Type B pancreatic cell (in vitro differentiated cells): ENCODE measurements at places on chromosomes 6 and 20. TPM values are rescaled to one million over a fixed set of nuclear protein-coding genes. Genes with fewer than 3 reads are reported as not detected.

TPD52L1 gene
- 80.4 and 142 TPM in 2 replicates for total RNA-seq

MYLK4 gene
- total RNA-seq = 0.29 and 0.65 TPM in 2 replicates

GRCh38 chr20:63873477-63873971 lies 8.5 kb downstream of the TPD52L2 start:
- H3K27ac ChIP-seq = no peak overlapping the region
- DNase-seq = no peak
- no peaks in the 10 kb centered on the region for H3K27me3 ChIP-seq
- H3K4me1 ChIP-seq = no peaks in the 10 kb centered on the region

DNA sequence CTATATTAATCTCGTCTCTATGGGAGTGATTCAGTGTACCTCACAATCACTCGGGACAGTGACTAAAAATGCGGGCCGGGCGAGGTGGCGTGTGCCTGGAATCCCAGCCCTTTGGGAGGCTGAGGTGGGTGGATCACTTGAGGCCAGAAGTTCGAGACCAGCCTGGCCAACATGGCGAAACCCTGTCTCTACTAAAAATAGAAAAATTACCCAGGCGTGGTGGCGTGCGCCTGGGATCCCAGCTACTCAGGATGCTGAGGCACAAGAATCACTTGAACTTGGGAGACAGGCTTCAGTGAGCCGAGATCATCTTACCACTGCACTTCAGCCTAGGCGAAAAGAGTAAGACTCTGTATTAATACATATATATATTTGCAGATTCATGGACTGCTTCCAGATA lies 17.4 kb downstream of the POPDC3 start:
- H3K36me3 ChIP-seq = no peaks in the 10 kb centered on the region
- H3K27ac ChIP-seq = no peak overlapping the region
- H3K4me1 ChIP-seq = peaks cover 17% of the 10 kb centered on the region
- DNase-seq = no peak

DNA sequence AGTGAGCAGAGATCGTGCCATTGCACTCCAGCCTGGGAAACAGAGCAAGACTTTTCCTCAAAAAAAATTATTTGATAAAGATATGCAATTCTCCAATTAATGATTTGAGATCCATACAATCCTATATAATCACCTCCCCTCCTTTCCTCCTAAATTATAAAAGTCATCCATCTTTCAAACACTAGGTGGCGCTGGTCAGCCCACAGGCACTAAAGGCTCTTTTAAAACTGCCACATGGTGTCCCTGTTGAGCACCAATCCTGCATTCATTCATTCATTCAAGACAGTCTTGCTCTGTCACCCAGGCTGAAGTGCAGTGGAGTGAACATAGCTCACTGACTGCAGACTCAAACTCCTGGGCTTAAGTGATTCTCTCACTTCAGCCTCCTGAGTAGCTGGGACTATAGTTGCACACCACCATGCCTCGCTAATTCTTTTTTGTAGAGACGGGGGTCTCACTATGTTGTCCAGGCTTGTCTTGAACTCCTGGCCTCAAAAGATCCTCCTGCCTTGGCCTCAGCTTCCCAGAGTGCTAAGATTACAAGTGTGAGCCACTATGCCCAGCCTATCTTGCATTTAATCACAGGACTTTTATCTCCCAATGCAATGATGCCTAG lies 58.7 kb upstream of the SLC2A12 start:
- peaks cover 7% of the 10 kb centered on the region for H3K27me3 ChIP-seq
- H3K27ac ChIP-seq = no peak overlapping the region
- H3K4me1 ChIP-seq = no peaks in the 10 kb centered on the region
- no peaks in the 10 kb centered on the region for H3K36me3 ChIP-seq

SOX18 gene
- 0.72 and 1.2 TPM in 2 replicates for total RNA-seq
